ENCODE measurements at places on chromosomes 6 and 20.

GRCh38 chr20:18005170-18005989 lies 36.6 kb downstream of the MGME1 start:
- no peak for DNase-seq

DNA sequence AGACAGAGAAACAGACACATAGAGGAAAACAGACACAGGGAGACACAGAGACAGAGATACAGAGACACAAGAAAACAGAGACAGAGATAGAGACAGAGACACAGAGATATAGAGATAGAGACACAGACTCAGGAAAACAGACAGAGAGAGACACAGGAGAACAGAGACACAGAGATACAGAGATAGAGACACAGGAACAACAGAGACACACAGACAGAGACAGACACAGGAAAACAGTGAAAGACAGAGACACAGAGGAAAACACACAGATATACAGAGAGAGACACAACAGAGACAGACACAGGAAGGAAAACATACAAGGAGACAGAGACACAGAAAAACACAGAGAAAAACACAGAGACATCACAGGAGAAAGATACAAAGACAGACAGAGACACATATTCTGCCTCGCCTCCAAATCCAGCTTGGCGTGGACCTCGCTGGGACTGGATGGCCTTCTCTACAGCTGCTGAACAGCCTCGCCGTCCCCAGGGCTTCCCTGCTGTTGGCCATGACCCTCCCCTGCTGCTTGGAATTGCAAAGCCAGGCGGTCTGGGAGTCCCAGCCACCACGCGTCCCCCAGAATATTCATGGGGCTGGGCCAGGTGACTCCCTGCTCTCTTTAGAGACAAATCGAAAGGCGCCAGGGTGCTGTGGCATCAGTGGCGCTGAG lies 36.8 kb downstream of the NTSR1 start:
- DNase-seq: no peak

GRCh38 chr6:37103169-37104039 lies 66.5 kb upstream of the PIM1 start:
- no peak for DNase-seq

DNA sequence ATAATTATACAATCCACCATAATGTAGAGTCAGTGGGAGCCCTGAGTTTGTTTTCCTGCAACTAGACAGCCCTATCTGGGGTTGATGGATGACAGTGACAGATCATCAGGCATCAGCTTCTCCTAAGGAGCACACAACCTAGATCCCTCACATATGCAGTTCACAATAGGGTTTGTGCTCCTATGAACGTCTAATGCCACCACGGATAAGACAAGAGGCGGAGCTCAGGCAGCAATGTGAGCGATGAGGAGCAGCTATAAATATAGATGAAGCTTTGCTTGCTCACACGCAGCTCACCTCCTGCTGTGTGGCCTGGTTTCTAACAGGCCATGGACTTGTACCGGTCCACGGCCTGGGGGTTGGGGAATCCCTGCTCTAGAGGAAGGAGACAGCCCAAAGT lies 25.9 kb downstream of the EDEM2 start:
- DNase-seq: no peak

DNA sequence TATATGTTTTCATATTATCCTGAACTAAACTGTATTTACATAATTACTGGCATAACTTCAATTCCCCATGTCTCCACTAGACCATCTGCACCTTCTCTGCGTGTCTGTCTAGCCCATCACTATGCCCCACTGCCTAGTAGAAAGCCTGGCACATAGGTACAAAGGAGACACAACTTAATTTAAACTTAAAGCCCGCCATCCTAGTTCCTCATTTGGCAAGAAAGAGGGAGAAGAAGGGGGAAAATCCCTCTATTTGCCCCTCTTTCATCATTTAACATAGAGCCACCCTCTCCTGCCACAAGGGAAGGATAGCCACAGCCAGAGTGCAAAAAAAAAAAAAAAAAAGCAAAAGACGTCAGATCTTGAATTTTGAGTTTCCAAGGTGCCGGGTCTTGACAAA lies 1.8 kb downstream of the PKIG start:
- no peak for DNase-seq

DNA sequence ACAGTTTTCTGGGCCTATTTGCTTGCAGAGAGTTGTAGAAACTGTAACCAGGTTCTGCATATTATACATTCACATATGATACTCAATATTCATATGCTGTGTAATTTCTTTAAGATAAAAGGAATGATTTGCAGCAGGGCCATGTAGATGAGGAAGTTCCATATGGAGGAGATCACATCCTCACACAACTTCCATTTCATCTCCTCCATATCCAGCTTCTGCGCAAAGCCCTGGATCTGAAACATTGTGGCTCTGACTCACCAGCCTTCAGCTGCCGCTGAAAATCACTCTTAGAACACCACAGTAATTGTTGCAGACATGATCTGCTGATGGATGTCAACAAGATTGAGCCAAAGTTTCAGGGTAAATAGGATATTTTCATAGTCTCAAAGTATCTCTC lies 57.7 kb downstream of the PXDC1 start:
- no peak for DNase-seq

DNA sequence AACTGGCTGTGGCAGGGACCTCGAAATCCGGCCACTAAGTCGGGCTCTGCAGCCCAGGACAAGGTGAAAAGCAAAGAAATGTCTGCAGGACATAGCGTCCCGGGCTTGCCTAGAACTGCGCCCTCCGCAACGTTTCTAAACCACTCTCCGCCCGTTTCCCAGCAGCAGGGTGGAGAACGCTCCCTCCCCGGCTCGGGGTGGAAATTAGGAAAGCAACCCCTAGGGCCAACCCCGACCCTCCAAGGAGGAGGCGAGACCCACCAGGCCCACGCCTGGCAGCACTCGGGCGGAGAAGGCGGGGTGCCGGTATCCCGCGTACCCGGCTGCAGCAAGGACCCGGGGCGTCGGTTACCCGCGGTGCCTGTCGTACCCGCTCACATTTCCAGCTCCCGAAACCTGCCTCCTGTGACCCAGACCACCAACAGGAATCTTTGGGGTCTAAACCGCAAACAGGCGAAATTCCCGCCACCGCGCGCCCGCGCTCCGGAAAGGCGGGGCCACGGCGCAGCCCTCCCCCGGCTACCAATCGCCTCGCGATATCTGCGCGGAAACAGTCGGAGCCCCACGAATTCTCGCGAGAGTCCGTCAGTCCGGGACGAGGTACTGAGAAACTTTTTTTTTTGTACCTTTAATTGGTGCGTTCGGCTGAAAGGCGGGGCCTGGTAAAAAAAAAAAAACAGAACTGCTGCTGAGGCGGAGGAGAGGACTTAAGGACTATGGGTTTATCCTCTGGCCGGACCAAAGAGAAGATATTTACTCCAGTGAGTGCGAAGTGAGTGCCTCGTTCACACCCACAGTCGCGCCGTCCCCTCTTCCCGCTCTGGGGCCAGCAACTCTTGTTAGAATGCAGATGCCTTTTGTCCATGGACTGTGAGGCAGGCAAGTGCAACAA lies at the start of gene MMS22L:
Gene MMS22L (minus strand): TSS at position 491 of the 892 bp plus-strand sequence. CDS start 739 bp downstream, outside the sequence.
- peak; percentile 90 for DNase-seq

All from GM04504 (cell line).